ENCODE measurements at places on chromosomes 2 and 18.

GRCh38 chr2:169080250-169081069 is 11.1 kb downstream of the DHRS9 start:
- no peak for DNase-seq

GRCh38 chr2:59939236-59939635 is 614.2 kb downstream of the BCL11A start:
- DNase-seq = no peak

GRCh38 chr18:63100630-63101055 is 218.9 kb downstream of the BCL2 start:
- no peak for DNase-seq

- no peak for DNase-seq
These were observed 2.3 kb upstream of the CTIF start for GRCh38 chr18:48536516-48536915.

- no peak for DNase-seq
These were observed 2.8 kb upstream of the RESP18 start for GRCh38 chr2:219335373-219335786.

DNA sequence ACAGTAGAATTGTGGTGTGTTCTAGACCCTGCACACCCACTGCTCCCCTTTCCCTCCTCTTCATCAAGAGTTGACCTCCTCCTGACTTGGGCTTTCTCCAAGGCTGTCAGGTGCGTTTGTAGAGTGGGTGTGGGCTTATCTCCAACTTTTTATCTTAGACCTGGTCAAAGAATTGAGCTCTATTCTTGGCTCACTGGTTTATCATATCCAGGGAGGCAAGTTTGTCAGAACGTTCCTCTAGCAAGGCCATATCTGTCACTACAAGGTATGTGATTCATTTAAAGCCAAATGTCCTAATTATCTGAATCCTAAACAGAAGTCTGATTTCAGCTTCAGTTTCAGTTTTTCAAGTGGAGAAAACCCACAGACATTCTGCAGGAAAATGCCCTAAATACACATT is 117.1 kb upstream of the MGAT5 start:
- no peak for DNase-seq

DNA sequence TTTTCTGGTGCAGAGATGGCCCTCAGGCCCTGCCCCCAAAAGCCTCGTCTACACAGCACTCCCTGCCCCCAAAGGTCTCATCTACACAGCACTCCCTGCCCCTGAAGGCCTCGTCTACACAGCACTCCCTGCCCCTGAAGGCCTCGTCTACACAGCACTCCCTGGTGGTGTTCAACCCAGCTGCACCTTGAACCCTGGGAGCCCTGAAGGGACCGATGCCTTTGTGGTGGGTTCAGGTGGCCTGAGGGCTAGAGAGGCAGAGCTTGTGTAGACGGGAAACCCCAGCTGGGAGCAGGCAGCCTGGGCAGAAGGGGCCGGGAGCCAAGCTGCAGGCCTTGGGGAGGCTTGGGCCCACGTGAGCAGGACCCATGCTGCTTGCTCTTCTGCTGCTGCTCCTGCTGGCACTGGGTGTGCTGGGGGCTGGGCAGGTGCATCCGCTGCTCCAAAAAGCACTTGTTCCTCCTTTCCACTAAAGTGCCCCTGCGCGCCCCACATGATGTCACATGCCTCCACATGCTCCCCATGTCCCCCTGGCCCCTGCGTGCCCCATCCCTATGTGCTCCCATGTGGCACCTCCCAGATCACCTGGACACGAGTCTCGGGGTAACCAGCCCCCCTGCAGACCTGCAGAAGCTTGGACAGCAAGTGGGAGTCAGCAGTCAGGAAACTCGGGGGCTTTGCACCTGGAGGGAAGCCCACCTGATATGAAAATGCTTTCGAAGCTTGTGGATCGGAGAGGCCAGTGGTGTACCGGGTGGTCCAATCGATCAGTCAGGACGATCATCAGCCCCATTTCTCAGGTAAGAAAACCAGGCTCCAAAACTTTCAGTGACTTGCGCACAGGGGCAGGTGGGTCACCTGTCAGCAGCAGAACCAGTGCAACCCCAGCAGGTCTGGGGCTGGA is 94.9 kb upstream of the CTDP1 start:
- DNase-seq = no peak

GRCh38 chr2:144780983-144781382 is 261.1 kb upstream of the ZEB2 start:
- no peak for DNase-seq

DNA sequence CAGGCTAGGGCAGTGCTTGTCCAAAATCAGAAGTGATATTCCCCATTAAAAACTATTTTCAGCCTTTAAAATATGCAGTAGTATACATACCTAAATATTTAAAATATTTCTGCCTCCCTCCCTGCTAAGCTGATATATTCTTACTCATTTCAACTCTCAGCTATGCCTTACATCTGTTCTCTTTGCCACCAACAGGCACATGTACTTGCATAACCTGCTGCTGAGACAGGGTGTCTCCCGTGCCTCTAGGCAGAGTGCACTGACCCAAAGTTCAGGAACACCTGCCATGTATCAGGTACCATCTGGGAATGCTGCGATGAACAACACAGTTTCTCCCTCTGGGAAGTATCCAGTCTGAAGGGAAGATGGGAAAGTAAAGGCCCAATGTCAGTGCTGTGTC is 91.7 kb downstream of the STK39 start:
- no peak for DNase-seq

DNA sequence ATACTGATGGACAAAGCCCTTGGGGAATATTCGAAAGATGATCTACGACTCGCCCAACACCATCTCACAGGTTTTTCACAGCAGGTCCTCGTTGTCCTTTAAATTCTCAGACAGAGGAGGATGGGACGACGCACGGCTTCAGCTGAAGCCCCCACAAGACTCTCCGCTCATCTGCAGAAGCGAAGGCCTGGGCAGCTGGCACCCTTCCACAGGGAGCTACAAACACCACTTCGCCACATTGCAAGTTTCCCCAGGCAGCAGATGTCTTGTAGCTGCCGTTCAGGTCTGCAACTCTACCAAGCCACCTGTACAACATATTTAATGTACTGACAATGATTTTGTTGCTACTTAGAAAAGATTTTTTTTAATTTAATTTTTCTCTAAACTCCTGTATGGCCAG is 642.9 kb downstream of the ZEB2 start:
- DNase-seq = no peak

GRCh38 chr2:121094845-121095244 is 190.2 kb downstream of the TFCP2L1 start:
- DNase-seq = no peak

DNA sequence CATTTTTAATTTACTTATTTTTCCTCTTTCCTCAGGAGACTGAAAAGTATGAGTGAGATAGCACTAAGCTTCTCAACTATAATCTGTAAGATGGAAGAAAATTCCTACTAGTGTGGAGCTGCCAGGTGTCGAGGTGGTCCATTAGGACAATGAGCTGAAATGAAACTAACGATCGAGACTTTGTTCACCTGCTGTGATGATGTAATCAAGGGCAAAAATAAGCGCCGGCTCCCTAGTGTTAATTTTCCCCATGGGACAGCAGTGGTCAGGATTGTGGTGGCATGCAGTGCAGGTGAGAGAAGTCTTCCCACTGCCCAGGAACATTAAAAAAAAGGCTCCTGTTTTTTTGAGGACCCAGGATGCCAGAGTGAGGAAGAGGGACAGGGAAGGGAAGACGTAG is 859.1 kb upstream of the GCFC2 start:
- DNase-seq = no peak

All from activated CD8-positive, alpha-beta T cell treated with anti-CD3 and anti-CD28 coated beads for 36 hours (primary cell).